Activated naive CD4-positive, alpha-beta T cell treated with anti-CD3 and anti-CD28 coated beads, Interleukin-2, amount 10 ng/mL, durations not matched to agents 5 hours and 36 hours (primary cell): ENCODE measurements at places on chromosomes 16 and 17. TPM values are rescaled to one million over a fixed set of nuclear protein-coding genes. Genes with fewer than 3 reads are reported as not detected.

The XYLT1 gene
- 40.4 TPM for total RNA-seq

The PPP4C gene
- 120 TPM for total RNA-seq

The ROGDI gene
- total RNA-seq, result 7.0 TPM

The SDR42E2 gene
- total RNA-seq, result not detected

The SHISA6 gene
- total RNA-seq, result not detected

The TMEM98 gene
- not detected for total RNA-seq

The CDRT4 gene
- 3.9 TPM for total RNA-seq

The ENPP7 gene
- 0.10 TPM for total RNA-seq

The TBC1D3E gene
- not detected for total RNA-seq

The NOS2 gene
- total RNA-seq, result not detected

The CD300H gene
- not detected for total RNA-seq

The CES3 gene
- 4.8 TPM for total RNA-seq

The HS3ST3B1 gene
- total RNA-seq, result 20.0 TPM

The TEX19 gene
- not detected for total RNA-seq

The NQO1 gene
- 19.6 TPM for total RNA-seq

The PARD6A gene
- 12.0 TPM for total RNA-seq

The GCGR gene
- not detected for total RNA-seq

The SLC35G6 gene
- total RNA-seq, result not detected

The NPIPA2 gene
- 5.2 TPM for total RNA-seq

The ADAMTS18 gene
- not detected for total RNA-seq

The ELMO3 gene
- 6.2 TPM for total RNA-seq

The ARHGDIG gene
- not detected for total RNA-seq

The KRTAP3-1 gene
- total RNA-seq, result not detected

The ERCC4 gene
- total RNA-seq, result 13.1 TPM

The KRT27 gene
- total RNA-seq, result not detected

The CCL2 gene
- not detected for total RNA-seq

The ITGAD gene
- total RNA-seq, result not detected

The SLX1B gene
- total RNA-seq, result 38.9 TPM

The PRRT2 gene
- total RNA-seq, result 0.58 TPM
